ENCODE measurements at places on chromosomes 11 and 22.

DNA sequence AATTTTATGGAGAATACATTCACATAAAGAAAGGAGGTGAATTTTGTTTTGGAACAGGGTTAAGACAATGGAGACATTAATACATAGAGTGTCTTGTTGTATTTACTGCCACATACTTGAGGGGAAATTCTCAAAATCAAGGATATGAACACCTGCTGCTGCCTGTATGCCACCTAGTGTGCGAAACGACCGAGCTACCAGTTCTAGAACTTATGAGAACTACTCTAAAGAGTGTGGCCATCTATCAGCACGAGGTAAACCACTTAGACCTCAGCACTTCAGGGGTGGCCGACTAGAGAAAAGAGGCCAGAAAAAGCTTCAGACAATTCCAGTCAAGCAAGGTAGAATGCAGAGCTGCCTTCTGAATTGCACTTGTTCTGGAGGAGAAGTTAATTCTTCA lies 1.5 kb upstream of the AGBL2 start:
- DNase-seq, result no peak

- DNase-seq, result no peak
These were observed 190.2 kb upstream of the ZBED5 start for GRCh38 chr11:11047851-11048610.

GRCh38 chr22:48708558-48709245 lies 1119.0 kb downstream of the BRD1 start:
- DNase-seq, result no peak

DNA sequence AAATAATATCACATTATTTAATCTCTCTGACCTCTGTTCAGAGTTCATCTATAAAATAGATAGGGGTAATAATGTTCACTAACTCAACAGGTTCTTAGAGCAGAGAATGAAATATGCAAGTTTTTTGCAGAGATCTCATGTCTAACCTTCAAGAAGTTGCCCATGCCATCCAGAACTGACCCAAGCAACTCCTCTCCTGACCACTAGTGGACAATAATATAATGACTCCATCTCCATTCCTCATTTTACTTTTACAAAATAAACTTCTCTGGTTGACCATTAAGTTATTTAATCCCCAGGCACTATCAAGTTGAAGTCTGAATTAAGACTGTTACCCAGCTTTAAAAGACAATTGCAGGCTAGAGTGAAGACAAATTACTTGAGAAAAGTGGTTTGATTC lies 382.6 kb downstream of the KCNA4 start:
- DNase-seq, result no peak

- no peak for DNase-seq
These were observed 792.9 kb upstream of the CCDC179 start for GRCh38 chr11:23653071-23653675.

Measured in H9 (cell line).